ENCODE measurements at places on chromosomes 7 and 10.
A peak's percentile ranks its signal among the peaks of the same experiment; 100 is the strongest.

- DNase-seq, result no peak
Observed at GRCh38 chr7:157738066-157738460, 401.3 kb downstream of the DNAJB6 start.

DNA sequence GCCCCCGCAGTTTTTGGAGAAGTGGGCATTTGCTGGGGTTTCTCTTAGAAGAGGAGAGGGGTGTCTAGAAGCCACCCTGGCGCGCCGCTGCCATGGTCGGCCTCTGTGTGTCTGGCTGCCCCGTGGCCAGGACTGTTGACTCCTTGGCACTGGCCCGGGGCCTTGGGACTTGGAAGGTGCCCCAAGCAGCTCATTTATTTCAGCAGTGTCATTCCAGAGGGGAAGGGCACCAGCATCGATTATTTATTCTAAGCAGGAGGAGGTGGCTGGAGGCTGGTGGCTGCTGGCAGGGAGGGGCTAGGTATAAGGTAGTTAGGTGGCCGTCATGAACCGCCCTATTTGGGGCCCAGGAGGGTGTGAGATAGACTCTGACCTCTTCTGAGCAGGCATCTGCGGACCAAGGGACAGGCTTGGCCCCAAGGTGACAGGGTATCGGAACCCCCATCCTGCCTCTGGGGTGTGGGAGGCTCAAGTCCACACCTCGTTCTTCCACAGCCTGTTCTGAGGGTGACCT lies 1.6 kb downstream of the GTF2IRD1 start:
- DNase-seq, result no peak

DNA sequence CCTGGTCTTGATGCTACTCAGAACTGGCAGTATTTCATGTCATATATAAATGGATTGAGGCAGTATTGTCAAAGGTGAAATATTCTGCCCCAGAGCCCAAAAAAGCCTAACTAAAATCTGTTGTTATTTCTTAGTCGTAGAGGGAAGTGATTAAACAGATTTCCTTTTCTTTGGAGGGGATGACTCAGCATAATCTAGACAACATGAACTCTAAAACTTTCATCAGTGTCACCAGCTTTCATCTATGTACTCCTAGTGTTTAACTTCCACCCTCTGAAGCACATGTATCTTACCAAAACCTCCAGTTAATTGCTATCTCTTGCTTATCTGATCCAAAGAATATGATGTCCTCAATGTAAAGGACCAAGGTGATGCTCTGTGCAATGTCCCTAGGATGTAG lies 97.1 kb upstream of the ARID5B start:
- DNase-seq, result no peak

DNA sequence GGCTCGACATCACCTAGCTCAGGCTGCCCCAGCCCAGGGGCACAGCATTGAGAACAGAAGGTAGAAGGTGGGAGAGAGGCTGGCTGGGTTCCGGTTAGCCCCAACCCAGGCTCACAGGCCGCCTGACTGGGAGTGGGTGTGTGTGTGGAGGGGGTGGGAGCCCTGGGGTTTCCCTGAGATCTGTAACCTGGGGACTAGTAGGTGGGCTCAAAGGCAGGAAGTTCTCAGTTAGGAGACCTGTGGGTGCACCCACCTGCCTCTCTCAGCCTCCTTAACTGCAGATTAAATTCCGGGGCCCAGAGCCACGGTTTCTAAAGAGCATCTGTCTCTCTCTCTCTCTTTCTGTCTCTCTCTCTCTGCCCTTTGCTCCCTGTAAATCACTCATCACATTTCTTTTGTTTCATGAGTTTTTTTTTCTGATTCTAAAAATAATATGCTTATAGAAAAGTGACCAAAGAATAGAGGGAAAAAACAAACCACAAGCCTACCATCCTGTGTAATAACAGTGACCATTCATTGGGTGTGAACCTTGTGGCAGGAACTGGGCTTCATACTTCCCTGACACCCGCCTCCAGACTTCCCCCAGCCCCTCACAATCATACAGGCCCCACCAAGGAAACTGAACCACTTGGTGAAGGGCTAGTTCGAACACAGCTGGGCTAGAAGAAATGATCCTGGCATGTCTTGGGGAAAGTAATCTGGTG lies 83.4 kb upstream of the SMNDC1 start:
- peak; percentile 2 for DNase-seq

DNA sequence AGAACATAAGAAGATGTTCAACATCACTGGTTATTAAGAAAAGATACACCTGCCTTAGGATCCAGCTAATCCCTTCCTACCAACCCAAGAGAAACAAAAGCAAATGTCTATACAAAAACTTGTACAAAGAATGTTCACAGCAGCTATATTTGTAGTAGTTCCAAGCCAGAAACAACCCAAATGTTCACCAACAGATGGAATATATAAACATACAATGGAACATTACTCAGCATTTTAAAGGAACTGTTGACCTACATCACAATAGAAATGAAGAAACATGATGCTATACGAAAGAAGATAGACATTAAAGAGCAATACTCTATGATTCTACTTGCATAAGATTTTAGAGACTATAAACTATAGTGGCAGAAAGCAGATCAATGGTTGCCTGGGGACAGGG lies 149.4 kb downstream of the ZNF438 start:
- DNase-seq, result no peak

- DNase-seq, result no peak
Observed at GRCh38 chr10:51034769-51035168, 39.5 kb upstream of the PRKG1 start.

All from activated T-cell treated with anti-CD3 and anti-CD28 coated beads for 1 hour (primary cell).